NCI-H2029 (cell line): ENCODE measurements at places on chromosomes 1 and 21.
A peak's percentile ranks its signal among the peaks of the same experiment; 100 is the strongest.

DNA sequence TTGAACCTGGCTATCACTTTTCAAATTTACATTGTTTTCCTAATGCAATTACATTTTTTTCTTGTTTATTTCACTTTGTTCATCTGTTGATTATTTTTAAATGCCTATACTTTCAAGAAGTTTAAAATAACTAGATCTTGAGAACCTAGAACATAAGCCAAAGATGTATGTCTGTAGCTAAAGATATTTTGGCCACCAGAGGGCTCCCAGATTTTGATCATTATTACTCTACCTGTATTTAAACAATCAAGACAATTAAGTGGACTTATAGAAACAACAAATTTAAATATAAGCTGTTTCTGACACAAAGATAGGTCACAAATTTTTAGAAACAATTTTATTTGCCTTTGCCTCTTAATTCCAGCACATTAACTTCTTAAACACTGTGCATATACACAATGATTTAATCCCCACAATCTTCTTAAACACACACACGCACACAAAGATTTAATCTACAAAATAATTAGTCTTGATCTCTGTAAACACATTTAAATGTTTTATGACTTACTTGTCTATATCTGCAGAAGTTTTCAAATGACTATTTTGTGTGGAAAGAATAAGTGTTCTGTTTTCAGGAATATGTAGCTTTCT lies 380.0 kb downstream of the DSCAM start:
- DNase-seq, result peak; percentile 9

DNA sequence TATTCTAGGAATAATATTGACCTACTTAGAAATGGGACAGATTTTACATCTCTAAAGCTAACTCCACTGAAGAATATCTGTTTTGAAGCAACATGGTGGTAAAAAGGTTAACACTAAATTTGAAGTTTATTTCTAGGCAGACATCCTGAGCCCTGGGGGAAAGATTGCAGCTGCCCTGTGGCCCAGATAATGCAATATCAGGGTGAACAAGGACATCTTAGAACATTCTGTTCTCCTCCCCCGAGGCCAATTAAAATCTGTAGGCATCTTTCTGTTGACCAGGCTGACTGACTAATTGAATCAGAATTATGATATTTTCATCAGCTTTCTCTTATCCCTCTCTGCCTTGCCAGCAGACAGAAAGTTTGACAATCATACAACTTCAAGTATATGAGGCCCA lies 149.8 kb upstream of the DUSP10 start:
- DNase-seq, result no peak

GRCh38 chr1:40810927-40811326 lies 27.3 kb downstream of the KCNQ4 start:
- no peak for DNase-seq

DNA sequence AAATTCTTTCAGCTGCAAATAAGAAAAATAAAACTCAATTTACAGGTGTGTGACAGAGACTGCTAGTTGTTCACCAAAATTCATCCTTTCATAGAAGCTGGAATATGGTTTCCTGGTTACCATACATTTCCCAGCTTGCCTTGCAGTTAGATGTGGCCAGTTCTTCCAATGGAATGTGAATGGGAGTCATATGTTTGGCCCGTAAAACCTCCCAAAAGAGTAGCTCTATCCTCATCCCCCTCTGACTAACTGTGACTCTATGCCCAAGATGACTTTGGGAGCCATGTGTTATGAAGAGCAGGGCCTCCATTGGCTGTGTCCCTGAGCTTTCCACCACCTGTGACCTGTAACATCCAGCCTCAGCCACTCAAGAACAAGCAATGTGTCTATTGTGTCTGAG lies 90.6 kb upstream of the NGF start:
- no peak for DNase-seq

GRCh38 chr21:17925000-17925610 lies 105.9 kb upstream of the C21orf91 start:
- peak; percentile 46 for DNase-seq

DNA sequence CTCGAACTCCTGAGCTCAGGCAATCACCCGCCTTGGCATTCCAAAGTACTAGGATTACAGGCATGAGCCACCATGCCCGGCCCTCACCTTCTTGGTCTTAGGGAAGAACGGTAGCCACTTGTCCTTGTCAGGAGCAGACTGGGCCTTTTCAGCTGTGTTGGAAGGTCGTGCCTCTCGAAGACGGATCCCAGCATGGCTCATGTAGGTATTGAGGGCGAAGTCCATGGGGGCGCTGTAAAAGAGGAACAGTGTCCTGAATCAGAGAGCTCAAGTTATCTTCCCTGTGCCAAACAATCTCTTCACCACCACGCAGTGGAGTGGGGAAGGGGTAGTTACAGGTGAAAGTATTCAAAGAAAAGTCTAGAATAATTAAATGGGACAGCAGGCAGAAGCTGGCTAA lies 35.9 kb downstream of the LRRC71 start:
- no peak for DNase-seq

DNA sequence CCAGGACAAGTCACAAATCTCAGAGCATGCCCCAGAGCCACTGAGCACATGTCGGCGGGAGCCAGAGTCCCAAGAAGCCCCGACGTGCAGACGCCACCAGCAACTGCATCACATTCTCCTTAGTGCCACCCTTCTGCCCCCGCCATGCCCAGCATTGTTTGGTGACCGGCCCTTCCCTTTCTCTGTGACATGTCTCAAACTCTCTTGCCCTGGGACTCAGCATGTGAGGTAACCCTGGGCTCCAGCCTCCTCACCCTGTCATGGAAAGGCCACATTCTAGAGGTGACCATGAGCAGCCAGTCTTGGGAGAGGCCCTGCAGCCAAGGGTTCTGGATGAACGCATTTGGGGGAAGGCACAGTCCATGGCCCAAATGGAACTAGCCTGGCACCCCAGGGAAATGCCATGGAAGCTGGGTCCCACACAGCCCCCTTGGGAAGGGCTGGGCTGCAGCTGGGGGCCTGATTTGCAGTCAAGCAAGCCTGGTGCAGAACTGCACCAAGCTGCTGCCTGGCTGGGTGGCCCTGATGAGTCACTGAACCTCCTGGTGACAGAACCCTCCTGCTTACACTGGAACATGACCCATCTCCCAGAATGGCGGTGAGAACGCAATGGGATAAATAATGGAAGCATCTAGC lies 94.4 kb downstream of the ITPKB start:
- no peak for DNase-seq

DNA sequence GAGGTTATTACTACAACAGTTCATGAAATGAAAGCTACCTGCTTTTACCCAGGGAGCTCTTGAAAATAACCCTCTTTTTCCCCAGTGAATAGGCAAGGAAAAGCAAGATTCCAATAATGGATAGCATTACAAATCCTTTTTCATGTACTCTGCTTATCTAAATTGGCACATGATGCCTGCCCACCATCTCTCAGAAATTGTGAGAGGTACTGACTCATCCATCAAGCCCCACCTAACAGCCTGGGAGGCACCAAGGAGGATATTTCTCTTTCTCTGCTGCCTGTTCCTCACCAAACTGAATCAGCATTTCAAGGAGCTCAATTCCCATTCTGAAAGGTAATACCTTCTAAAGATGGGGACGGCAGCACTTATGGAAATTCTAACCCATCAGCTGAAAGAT lies 34.4 kb downstream of the PALMD start:
- DNase-seq, result no peak

DNA sequence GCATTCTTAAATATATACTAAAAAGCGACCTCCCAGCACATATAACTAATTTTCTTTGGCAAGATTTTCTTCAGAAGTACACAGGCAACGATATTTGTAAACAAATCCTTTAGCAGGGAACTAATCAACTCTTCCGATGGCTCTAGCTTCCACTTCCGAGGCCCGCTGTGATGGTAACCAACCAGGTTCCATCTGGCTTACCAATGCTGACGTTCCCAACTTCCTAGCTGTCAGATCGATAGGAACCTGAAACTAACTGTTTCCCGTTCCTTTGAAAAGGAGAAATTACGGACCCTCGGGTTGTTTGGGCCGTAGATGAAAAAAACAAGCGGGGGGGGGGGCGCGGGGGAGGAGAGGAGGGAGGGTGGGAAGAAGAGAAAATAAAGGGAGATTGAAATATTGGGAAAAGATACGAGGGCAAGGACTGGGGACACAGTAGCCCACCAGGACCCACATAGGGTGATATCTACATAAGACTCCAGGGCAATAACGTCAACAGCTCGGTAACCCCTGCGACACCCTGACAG lies 513 bp downstream of the GTF2B start:
- DNase-seq, result peak; percentile 23

GRCh38 chr1:64282351-64282750 lies 78.9 kb downstream of the UBE2U start:
- DNase-seq, result peak; percentile 81

DNA sequence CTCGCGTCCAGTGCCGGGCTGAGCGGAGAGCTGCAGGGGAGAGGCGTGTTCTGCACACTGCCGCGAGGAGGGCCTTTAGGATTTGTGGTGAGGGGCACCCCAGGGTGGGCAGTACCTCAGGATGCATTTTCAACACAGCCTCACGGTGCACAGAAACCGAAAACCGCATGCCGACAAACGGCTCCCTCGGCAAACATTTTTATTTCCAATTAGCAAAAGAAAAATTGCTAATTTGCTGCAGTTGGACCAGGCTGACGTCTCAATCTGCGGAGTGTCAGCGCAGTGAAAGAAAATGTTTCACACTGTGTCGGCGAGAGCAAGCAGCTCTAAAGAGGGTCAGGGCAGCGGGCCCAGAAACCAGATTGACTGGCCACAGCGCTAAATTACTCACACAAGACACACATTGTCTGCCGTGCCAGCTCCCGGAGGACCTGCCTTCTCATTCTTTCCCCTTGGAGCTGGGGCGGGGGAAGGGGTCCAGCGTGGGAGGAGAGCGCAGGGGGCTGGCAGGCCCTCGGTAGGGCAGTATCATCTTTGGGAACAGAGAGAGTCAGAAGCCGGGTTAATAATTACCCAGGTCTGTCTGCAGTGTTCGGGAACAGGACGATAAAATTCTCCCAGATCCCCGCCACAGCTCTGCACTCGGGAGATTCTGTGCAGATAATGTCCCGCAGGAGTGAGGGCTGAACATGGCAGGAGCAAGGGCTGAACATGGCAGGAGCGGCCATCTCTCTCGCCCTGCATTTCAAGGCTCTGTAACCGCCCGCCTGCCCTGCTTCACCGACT lies 150.2 kb downstream of the PRDM16 start:
- no peak for DNase-seq

GRCh38 chr1:76141929-76142328 lies 67.4 kb downstream of the ST6GALNAC3 start:
- no peak for DNase-seq

DNA sequence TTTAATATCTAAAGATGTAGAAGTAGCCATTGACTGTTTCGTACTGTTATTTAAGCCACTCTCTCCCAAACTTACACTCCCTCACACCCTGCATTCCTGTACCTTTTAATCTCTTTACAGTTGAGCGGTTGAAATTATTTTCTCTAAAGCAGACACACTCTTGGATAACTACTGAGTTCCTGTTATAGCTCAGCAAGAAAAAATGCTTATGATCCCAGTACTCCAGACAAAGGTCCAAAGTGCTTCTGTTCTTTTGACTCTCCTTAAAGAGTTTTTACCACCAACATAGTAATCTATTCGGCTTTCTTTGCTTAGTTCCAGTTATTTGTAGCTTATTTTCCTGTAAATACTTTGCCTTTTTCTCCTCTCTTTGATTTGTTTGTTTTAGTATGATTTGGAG lies 100.1 kb downstream of the ATF6 start:
- no peak for DNase-seq

DNA sequence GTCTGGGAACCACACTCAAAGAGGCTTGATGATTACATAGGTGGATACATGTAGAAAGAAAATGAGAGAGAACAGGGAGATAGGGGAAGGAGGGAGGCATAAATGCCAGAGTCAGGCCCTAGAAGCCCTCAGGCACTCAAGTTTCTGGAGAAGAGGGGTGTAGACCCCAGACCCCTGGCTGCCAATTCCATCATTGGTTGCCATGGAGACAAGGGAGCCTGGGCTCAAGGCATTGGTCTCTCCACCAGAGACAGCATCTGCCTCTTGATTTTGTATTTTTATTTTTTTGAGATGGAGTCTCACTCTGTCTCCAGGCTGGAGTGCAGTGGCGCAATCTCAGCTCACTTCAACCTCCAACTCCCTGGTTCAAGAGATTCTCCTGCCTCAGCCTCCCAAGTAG lies 114.3 kb upstream of the GRIK3 start:
- DNase-seq, result no peak

- no peak for DNase-seq
Measured at GRCh38 chr1:52569449-52570210, 16.7 kb upstream of the TUT4 start.

- DNase-seq, result no peak
Measured at GRCh38 chr1:199002661-199003060, 363.8 kb downstream of the PTPRC start.

DNA sequence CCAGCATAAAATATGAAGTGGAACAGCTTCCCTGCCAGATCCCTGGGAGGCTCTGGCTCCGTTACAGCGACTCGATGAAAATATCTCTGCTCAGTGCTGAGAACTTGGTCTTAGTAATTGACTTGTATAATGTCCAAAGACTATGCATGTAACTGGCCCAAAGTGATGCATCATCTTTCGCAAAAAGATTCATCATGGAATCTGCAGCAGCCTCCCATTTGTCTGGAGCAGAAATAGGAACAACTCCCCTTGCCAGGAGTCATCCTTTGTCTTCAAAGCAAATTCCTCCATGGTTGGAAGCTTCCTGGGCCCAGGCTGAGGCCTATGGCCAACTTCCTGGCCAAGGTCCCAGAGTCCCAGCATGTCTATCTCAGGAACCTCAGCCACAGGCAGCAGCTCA lies 16.9 kb upstream of the SLC6A17 start:
- DNase-seq, result no peak

- peak; percentile 52 for DNase-seq
Measured at GRCh38 chr1:27111626-27112573, 43.0 kb downstream of the SLC9A1 start.

DNA sequence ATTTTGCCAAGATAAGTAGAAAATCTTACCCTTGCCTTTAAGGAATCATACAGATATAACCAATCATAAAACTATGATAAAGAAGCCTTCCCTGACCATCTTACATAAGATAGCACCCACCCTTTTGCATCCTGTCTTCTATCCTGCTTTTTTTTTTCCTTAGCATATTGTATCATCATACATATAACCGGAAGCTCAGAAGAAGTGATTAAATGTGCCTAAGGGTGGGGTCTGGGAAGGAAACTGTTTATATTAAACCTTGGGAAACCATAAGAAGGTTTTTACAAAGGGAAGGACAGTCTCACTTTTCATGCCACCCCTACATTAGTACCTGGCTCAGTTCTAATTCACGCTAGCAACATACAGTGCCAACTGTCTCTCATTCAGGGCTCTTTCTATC lies 66.8 kb downstream of the LUZP1 start:
- no peak for DNase-seq
